Effector memory CD4-positive, alpha-beta T cell (primary cell): ENCODE measurements at places on chromosomes 2 and 18.

DNA sequence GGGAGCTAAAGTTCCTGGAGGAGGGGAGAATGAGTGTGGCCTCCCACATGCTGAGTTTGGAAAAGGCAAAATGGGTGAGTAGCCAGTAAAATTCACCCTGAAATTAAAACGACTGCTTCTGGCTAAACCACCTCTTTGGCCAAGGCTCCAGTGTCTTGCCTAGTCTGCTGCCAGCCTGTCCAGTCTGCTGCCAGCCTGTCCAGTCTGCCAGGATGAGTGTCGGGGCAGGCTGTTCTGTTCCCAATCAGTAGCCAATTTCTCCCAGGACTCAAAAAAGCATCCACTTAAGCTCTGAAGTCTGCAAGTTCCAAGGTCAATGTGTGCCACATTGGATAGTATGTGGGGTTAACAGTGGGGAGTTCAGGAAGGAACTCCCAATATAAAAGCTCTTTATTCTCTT lies 134.6 kb upstream of the KLHL29 start:
- no peaks in the 10 kb centered on the region for H3K4me1 ChIP-seq
- no peaks in the 10 kb centered on the region for H3K27me3 ChIP-seq
- H3K27ac ChIP-seq = no peak overlapping the region
- DNase-seq = no peak
- no peak overlapping the region for H3K4me3 ChIP-seq

DNA sequence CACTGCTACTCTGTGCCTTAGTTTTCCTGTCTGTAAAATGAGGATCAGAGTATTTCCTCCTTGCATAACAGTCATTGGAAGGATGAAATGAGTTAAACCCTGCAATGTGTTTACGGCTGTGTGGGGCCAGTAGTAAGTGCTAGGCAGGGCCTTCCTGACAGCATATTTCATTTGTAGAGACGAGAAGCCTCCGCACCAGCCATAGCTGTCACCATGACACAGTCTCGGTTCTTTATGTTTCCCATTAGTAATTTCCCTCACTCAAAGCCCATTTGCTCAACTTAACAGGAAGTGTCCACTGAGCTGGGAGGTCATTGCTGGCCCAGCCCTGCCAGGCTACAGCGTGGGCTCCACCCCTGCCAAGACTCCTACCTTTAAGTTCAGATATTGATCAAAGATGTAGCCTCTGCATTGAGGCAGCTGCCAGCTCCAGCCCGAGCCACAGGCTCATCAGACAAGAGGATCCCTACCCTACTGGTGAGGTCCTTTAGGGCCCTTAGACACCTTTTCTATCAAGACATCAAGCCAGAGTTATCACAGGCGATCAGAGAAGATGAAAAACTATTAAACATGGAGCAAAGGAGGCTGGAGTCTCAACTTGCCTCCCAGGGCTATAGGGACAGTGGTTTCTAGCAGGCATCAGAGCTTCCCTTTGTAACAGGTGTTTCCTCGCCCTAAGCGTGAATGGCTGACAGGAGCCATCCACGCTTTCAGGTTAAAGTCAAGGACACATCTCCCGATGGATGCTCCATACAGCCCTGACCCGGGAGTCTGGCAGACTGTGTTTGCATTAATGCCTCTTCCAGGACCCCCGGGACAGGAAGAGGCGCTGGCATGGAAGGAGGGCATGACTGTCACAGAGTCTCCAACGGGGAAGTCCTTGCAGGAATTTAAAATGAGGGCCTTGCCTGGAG lies 251.7 kb downstream of the NDUFA10 start:
- no peak overlapping the region for H3K4me3 ChIP-seq
- DNase-seq = no peak
- H3K4me1 ChIP-seq = no peaks in the 10 kb centered on the region
- no peaks in the 10 kb centered on the region for H3K36me3 ChIP-seq

DNA sequence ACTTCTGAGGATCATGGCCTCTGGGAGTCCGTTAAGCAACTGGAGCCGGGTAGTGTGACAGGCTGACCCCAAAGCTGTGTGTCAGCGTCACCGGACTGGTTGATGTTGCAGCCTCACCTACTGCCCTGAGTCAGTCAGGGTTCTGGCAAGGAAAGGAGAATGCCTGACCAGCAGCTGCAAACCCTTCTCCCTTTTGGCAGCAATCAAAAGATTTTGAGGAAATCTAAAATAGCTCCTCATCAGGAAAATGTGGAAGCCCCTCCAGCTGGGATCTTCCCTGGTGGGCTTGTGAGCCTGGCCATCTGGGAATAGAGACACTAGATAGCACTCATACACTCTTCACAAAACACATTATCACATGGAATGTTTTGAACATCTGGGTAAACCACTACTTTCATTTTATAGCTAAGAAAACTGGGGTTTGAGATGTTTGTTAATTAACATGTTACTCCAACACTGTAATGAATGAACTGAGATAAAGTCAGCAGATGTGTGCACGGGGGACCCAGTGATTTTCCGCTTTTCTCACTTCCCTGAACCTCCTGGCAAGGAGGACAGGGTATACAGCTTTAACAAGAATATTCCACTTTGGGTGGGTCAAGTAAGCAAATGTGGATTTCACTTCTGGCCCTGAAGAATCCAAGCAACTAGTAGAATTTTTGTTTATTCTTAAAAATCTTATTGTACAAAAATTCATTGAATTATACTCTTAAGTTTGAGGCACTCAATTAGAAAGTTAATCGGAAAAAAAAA lies 24.7 kb downstream of the CLUL1 start:
- no peaks in the 10 kb centered on the region for H3K4me1 ChIP-seq
- H3K27me3 ChIP-seq = no peaks in the 10 kb centered on the region
- H3K4me3 ChIP-seq = no peak overlapping the region
- no peak overlapping the region for H3K27ac ChIP-seq
- DNase-seq = no peak
- no peaks in the 10 kb centered on the region for H3K36me3 ChIP-seq

- peaks cover 4% of the 10 kb centered on the region for H3K4me1 ChIP-seq
- H3K36me3 ChIP-seq = no peaks in the 10 kb centered on the region
- no peak for DNase-seq
- no peak overlapping the region for H3K27ac ChIP-seq
- no peak overlapping the region for H3K4me3 ChIP-seq
Measured at GRCh38 chr2:64867253-64867996, 121.8 kb upstream of the SLC1A4 start.

- H3K27ac ChIP-seq = no peak overlapping the region
- no peaks in the 10 kb centered on the region for H3K4me1 ChIP-seq
- DNase-seq = no peak
- no peaks in the 10 kb centered on the region for H3K36me3 ChIP-seq
Measured at GRCh38 chr2:54479424-54479823, 23.3 kb downstream of the SPTBN1 start.

DNA sequence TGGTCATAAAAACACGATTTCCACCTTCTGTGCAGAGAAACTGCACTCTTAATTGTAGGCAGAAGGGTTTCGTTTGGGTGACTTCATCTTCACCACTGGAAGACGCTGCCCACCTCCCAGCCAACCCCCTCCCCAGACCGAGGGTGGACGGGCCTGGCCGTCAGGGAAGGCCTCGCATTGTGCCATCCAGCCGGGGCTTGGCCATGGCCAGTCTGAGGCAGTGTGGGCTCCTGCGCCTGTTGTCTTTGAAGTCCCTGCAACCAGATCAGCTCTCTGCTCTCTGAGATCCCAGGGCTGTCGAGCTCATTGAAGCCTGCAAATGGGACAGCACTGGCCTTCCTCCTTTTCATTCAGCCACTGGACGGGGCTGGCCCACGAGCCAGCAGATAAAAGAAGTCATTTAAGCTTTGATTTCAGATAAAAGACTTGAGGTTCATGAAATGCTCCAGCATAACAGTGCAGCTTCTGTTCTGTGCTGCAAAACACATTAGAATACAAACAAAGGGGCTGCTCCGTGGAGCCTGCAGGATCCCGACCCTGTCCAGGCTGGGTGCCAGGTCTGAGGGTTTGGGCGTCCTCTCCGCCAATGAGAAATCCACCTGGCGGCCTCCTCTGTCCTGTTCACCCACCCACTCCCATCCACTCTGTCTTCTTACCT lies 253.5 kb downstream of the LDLRAD4 start:
- DNase-seq = no peak
- no peaks in the 10 kb centered on the region for H3K4me1 ChIP-seq
- no peak overlapping the region for H3K4me3 ChIP-seq
- H3K27me3 ChIP-seq = no peaks in the 10 kb centered on the region
- H3K36me3 ChIP-seq = peaks cover 10% of the 10 kb centered on the region

DNA sequence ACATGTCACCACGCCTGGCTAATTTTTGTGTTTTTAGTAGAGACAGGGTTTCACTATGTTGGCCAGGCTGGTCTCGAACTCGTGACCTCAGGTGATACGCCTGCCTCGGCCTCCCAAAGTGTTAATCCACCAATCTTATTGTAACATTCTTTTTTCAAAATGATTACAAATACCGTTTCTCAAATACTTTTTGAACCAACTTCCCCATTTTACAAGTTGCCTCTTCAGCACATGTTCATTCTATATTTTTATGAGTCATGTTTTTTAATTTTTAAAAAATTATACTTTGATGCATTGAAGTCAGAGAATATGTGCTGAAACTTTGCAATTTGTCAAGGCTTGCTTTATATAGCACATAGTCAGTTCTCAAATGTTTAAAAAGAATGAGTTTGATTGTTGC lies 58.2 kb downstream of the QPCT start:
- H3K4me3 ChIP-seq = no peak overlapping the region
- H3K36me3 ChIP-seq = no peaks in the 10 kb centered on the region
- no peak for DNase-seq
- no peaks in the 10 kb centered on the region for H3K27me3 ChIP-seq
- H3K4me1 ChIP-seq = no peaks in the 10 kb centered on the region

- H3K4me1 ChIP-seq = no peaks in the 10 kb centered on the region
- no peak overlapping the region for H3K27ac ChIP-seq
- H3K36me3 ChIP-seq = peaks cover 9% of the 10 kb centered on the region
- DNase-seq = no peak
- no peaks in the 10 kb centered on the region for H3K27me3 ChIP-seq
Measured at GRCh38 chr18:35067454-35067853, 26.2 kb downstream of the MAPRE2 start.

DNA sequence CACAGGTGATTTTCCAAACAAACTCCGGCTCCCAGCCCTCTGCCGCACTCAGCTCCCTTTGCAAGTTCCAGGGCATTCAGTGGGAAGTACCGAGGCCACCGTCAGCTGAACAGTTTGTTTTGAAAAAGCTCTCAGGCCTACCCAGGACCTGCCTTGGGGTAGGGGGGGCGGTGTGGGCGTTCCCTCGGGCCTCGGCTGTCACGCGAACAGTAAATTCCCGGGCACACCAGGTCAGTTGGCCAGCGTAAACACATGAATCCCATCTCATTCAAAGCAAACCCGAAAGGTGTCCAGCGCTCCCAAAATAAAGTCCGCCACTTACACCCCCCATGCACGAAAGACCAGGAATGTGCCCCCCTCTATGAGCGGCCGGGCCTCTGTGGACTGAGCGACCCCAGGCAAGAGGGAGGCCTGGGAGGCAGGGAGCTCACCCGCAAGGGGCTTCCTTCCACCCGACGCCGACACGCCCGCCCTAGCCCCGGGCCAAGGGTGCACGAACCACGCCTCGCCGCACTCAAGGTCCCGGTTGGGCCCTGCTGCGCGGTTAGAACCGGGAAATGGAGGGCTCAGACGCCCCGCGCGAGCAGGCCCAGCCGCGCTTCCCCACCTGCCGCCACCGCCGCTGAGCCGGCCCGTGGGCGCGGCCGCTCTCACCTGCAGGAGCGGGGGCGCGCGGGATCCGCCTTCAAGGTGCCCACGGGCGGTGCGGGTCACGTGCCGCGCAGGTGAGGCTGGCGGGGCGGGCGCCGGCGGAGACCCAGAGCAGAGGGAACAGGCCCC lies at the start of gene WDSUB1:
Gene WDSUB1 (minus strand): TSS at position 775 of the 780 bp plus-strand sequence. CDS start 3,634 bp downstream, outside the sequence.
- no peaks in the 10 kb centered on the region for H3K36me3 ChIP-seq
- H3K4me3 ChIP-seq = peak within 1 kb of the TSS; percentile 62
- no peaks in the 10 kb centered on the region for H3K27me3 ChIP-seq
- H3K27ac ChIP-seq = peak within 1 kb of the TSS; percentile 52
- no peak for DNase-seq

- no peaks in the 10 kb centered on the region for H3K27me3 ChIP-seq
- H3K4me3 ChIP-seq = no peak overlapping the region
- H3K36me3 ChIP-seq = no peaks in the 10 kb centered on the region
- H3K27ac ChIP-seq = no peak overlapping the region
- no peak for DNase-seq
Measured at GRCh38 chr2:70920367-70920715, 15.4 kb upstream of the ATP6V1B1 start.

- no peak overlapping the region for H3K27ac ChIP-seq
- H3K4me1 ChIP-seq = no peaks in the 10 kb centered on the region
- H3K36me3 ChIP-seq = no peaks in the 10 kb centered on the region
- H3K27me3 ChIP-seq = no peaks in the 10 kb centered on the region
- H3K4me3 ChIP-seq = no peak overlapping the region
Measured at GRCh38 chr2:39188960-39189494, 54.7 kb downstream of the CDKL4 start.

GRCh38 chr2:8805278-8806210 lies 31.9 kb downstream of the KIDINS220 start:
- H3K27me3 ChIP-seq = no peaks in the 10 kb centered on the region
- H3K27ac ChIP-seq = no peak overlapping the region
- no peaks in the 10 kb centered on the region for H3K4me1 ChIP-seq
- DNase-seq = no peak
- H3K4me3 ChIP-seq = no peak overlapping the region
- H3K36me3 ChIP-seq = peaks cover 64% of the 10 kb centered on the region

GRCh38 chr18:11251891-11252270 lies 102.5 kb upstream of the PIEZO2 start:
- DNase-seq = no peak
- no peak overlapping the region for H3K27ac ChIP-seq
- no peaks in the 10 kb centered on the region for H3K4me1 ChIP-seq
- no peaks in the 10 kb centered on the region for H3K27me3 ChIP-seq

DNA sequence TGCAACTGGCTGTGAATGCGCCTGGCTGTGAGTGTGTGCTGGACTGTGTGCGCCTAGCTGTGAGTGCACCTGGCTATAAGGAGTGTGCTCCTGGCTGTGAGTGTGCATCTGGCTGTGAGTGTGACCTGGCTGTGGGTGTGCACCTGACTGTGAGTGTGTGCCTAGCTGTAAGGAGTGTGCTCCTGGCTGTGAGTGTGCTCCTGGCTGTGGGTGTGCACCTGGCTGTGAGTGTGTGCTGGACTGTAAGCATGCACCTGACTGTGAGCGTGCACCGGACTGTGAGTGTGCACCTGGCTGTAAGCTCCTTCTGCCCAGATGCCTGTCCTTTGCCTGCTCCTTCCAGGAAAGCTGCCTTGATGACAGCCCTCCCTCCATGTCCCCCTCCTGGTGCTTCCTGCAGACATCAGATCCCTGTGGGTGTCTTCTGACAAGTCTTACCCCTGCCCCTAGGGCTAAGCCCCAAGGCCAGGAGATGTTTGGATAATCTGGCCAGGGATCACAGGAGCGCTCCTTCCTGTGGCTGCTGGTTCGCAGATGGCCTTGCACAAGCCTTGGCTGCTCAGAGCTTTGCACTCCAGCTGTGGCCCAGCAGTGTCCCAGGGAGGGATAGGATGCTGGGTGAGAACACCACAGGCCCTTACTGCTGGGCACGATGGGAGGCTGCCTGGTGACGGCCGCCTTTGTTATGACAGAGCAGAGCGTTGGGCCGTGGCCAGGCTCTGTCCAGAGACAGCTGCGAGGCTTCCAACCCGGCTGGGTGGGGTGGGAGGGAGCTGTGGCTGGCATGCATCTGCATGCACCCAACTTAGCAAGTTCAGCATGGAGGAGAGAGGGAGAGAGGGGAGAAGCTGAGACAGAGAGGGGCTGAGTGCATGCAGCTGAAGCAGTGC lies 89.9 kb downstream of the GLI2 start:
- no peaks in the 10 kb centered on the region for H3K36me3 ChIP-seq
- H3K27me3 ChIP-seq = no peaks in the 10 kb centered on the region
- no peak overlapping the region for H3K4me3 ChIP-seq
- DNase-seq = no peak
